ENCODE measurements at places on chromosomes 5 and 9.

DNA sequence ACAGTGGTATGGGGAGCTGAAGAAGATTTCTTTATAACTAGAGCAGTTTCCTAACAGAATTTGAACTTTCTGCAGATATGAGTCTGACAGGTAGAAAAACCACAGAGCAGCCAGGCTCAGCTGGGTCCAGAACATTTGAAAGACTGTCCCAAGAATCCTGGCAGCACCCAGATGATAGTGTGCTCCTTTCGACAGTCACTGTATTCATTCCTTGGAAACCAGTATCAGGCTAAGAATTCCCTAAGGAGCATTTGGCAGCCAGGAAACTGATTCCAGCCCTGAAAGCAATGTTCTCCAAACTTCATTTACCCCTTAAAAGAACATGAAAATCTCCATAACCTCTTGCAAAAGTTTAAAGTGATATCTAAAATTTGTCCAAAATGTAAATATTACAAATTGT lies 123.0 kb upstream of the MTAP start:
- DNase-seq = no peak

GRCh38 chr5:5348135-5348534 lies 74.3 kb upstream of the ICE1 start:
- no peak for DNase-seq

DNA sequence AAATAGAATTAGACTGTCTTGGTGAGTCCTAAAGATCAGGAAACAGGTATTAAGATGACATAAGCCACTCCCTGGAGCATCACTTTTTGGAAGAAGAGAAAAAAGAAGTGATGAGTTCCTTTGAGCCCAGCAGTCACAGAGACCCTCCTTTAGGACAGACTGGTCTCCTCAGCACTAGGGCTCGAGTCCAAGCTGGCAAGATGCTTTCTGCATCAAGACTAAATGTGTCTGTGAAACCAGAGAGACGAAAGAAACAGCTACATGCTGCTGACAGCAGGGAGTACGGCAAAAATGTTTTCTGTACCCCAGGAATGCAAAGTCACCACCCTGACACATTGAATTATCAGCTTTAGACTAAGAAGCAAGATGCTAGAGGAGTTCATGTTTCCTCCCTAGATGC lies 184.5 kb downstream of the CRB2 start:
- DNase-seq = no peak

- no peak for DNase-seq
Observed at GRCh38 chr5:180050121-180050940, 21.2 kb downstream of the RNF130 start.

Measured in NK-92 treated with Interleukin-12 subunit alpha and Interleukin-12 subunit beta, amount 100 ng/mL, for 24 hours (cell line).